ENCODE measurements at places on chromosomes 3 and 15.

GRCh38 chr15:81061490-81062253 lies 60.9 kb downstream of the TLNRD1 start:
- no peak overlapping the region for H3K27ac ChIP-seq
- H3K27me3 ChIP-seq = no peaks in the 10 kb centered on the region
- H3K36me3 ChIP-seq = no peaks in the 10 kb centered on the region
- DNase-seq = no peak
- no peaks in the 10 kb centered on the region for H3K4me1 ChIP-seq
- H3K4me3 ChIP-seq = no peak overlapping the region

- no peak overlapping the region for H3K4me3 ChIP-seq
- no peaks in the 10 kb centered on the region for H3K36me3 ChIP-seq
- no peak overlapping the region for H3K27ac ChIP-seq
Observed at GRCh38 chr15:92118162-92118935, 264.8 kb downstream of the SLCO3A1 start.

GRCh38 chr15:61036136-61036535 lies 193.0 kb downstream of the RORA start:
- no peak overlapping the region for H3K27ac ChIP-seq
- H3K4me3 ChIP-seq = no peak overlapping the region
- no peaks in the 10 kb centered on the region for H3K36me3 ChIP-seq
- DNase-seq = no peak

DNA sequence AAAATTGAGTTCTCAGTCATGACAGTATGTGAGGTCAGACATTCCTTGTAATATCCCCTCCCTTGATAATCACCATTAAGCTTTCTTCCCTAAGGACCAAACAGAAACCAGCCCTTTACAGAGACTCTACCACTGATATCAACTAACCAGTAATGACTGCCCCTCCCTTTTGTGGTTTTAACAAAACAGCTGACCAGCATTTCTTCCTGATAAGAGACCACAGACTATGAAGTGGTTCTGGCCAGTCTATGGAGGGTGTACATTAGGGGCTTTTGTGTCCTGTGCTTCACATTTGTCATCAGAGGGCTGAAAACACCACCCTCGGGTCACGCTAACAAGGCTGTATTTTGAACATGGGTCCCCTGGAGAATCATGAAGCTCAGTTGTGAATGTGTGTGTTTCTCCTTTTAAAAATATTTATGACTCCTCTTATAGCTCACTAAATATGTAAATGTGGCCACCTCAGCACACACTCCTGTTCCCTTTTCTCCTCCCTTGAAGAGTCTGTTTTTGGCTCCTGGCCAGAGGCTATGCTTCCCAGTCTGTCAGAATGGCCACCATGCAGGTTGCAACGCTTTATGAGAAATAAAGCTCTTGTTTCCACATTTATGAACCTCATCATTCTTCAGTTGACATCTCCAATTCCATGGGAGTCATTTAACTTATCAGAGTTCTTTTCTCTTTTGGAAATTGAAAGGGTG lies 239.3 kb downstream of the CPNE4 start:
- H3K36me3 ChIP-seq = no peaks in the 10 kb centered on the region
- H3K4me3 ChIP-seq = no peak overlapping the region
- no peak for DNase-seq
- H3K4me1 ChIP-seq = peaks cover 11% of the 10 kb centered on the region
- H3K27ac ChIP-seq = no peak overlapping the region

- H3K27me3 ChIP-seq = no peaks in the 10 kb centered on the region
- no peaks in the 10 kb centered on the region for H3K36me3 ChIP-seq
- H3K4me3 ChIP-seq = no peak overlapping the region
- no peak overlapping the region for H3K27ac ChIP-seq
Observed at GRCh38 chr3:71260782-71261181, 322.7 kb downstream of the FOXP1 start.

GRCh38 chr3:3356846-3357245 lies 177.4 kb upstream of the CRBN start:
- H3K4me1 ChIP-seq = no peaks in the 10 kb centered on the region
- no peaks in the 10 kb centered on the region for H3K36me3 ChIP-seq
- H3K27ac ChIP-seq = no peak overlapping the region
- no peak overlapping the region for H3K4me3 ChIP-seq

Measured in PC-3 (cell line).